ENCODE measurements at places on chromosomes 1 and 21.

DNA sequence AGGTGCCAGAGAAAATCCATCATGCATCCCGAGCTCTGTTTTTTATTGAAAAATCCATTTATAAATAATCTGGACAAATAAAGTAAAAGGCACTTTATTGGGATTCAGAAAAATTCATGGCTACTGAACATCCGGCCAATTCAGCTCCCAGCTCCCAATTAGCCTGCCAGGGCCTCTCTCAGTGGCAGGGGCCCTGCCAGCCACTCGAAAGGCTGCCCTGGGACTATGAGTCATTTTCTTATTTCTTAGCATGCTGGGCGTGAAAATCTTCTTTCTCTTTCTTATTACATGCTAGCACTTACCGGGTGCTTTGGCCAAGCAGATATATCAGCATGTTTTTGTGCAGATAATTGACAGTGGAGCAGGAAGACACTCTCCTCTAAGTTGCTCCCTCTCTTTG lies 283.3 kb downstream of the CAMTA1 start:
- no peak for DNase-seq

DNA sequence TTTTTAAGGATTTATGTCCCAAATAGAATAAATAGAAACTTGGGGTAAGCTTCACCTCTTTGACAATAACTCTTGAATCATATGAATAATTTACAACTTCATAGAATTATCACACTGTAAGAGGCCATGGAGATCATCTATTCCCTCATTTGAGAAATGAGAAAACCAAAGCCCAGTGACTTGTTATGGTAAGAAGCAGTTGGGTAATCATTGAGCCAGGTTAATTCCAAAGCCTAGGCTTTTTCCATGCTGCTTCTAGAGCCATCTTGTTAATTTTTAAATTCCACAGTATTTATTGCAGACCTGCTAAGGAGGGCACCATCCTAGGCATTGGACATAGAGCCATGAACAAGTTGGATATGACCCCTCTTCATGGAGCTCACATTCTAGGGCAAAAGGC lies 160.5 kb downstream of the CDC7 start:
- no peak for DNase-seq

GRCh38 chr1:65208563-65208973 lies 60.6 kb downstream of the AK4 start:
- DNase-seq = no peak

DNA sequence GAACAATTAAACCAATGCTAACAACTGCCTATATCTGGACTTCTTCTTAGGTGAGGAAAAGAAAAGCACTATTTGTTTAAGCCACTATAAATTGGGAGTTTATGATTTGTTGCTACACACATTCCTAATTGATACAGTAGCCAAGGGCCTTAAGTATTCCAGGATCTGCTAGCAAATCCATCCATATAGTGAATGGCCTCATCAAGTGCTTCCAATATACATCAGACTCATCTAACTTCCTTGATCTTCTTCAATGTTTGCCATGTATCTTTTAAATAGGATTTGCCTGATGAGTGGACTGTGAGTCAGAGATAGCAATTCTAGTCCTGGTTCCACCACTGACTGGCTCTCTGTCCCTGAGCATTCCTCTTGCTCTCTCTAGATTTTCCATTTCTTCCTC lies 430.2 kb downstream of the OMA1 start:
- no peak for DNase-seq

GRCh38 chr1:178609015-178609414 lies 96.1 kb downstream of the TEX35 start:
- DNase-seq = peak; percentile 29

GRCh38 chr1:29417971-29418370 lies 181.6 kb downstream of the PTPRU start:
- no peak for DNase-seq

DNA sequence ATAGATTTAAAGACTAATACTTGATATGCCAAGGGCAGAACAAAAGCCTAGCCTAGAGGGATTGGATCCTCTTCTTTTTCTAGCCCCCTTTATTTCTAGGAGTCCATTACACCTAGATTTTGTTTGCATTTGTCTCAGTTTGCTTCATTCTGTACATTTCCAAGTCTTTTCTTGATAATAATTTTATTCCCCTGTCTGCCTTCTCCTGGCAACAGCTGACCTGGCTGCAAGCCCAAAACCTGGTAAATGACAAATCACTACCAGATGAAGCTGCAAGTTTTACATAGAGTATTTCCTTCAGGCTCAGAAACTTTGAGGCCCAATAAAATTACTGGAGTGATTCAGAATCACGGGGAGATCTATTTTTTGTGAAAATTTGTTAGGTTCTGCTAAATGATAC lies 36.5 kb upstream of the LHX8 start:
- no peak for DNase-seq

DNA sequence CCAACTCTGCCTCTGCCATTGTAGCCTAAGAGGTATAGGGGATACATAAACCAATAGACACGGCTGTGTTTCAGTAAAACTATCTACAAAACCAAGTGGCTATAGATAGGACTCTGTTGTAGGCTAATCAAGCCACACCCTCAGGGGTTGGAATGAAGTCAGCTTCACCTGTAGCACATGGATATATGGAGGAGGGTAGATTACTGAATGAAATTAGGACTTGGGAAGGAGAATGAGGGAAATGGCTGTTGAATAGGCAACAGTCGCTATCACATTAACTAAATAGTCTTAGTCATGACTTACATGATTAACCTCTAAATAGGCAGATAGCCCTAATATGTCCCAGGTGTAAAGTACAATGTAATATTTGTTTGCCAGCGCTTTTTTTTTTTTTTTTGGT lies 49.7 kb downstream of the DESI2 start:
- DNase-seq = no peak

- DNase-seq = no peak
Measured at GRCh38 chr1:160550572-160551034, 27.5 kb upstream of the SLAMF6 start.

DNA sequence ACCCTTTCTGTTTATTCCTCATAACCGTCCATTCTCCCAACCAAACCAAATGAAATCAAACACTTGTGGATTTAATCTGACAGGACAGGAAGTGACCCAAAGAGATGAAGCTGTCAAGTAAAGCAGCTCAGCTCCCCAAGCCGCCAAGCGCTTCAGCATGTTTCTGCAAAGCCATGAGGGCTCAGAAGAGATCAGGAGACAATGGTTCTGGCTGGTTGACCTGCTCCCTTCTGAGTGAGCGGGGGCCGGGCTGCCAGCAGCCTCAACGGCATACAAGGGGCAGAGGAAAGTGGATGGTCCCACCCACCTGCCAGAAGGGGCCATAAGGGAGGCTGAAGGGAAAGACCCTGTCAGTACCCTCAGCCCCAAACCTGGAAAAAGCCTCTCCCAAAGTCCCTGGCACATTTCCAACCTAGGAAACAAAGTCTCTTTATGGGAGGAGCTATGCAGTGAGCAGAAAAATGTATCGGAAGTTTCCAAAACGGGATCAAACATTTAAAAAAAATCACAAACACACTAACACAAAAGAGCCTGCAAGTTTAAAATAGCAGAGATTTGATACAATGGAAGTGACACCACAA lies 45.4 kb downstream of the SLC45A1 start:
- DNase-seq = no peak

DNA sequence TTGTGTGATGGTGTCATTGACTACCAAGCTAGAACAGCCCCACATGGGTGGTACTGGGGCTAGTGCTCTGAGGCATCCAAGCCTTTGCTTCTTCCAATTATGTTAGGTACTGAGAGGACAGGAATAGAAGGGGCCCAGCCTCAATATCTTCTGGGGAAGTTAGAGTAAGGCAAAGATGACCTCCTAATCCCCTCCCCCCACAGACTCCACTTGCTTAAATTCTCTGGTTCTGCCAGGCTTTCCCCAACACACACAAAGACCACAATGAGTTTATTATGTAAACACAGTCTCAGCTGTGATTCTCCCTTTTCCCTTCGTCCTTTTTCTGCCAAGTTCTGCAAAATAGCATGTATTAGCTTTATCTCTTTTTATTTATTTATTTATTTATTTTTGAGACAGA lies 3.1 kb upstream of the TACSTD2 start:
- DNase-seq = no peak

DNA sequence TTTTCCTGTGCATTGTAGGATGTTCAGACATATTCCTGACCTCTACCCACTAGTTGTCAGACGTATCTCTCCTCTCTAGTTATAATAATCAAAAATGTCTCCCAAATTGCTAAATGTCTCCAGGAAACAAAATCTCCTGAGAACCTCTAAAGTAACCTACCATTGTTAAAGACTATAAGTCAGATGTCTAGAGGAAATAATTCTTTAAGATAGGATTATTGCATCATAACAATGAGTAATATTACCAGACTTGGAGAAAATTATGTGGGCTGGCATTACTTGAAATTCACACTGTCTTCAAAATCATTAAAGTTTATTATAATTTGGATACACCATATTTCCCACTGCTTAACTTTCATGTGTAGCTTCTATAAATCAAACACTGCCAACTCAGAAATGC lies 643.0 kb upstream of the ADGRL2 start:
- DNase-seq = no peak

- no peak for DNase-seq
Measured at GRCh38 chr1:230301822-230302221, 124.3 kb downstream of the PGBD5 start.

DNA sequence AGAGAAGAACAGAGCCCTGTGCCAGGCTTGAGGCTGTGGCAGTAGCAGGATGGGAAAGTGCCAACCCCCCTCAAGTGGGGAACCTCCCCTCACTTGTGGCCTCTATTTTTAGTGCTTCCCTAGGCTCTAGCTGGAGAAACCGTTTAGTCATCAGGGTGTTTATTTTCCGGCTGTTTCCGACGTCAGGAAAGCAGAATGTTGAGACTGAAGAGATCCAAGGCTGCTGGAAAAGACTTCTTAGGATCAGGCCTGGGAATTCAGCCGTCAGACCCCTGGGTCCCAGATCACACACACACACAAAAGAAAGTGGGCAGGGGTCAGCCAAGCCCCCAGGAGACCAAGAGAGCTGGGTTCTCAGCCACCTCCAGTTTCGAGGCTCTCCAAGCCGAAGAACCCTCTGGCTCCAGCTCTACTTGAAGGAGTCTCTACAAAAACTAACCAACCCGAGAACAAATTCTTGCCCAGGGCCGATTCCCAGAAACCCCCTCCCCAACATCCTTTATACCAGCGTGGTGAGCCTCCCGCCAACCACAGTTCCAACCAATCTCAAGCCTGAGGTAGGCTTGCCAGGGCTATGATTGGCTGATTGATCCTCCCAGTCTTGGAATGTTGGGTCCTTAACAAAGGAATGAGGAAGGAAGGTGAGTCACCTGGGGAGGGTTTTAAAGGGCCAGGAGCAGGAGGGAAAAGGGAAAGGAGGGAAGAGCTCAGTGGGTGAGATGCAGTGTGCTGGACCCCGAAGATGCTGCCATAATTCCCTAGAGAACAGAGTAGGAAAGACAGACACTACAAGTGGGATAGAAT lies 2.5 kb upstream of the MEF2D start:
- peak; percentile 76 for DNase-seq

DNA sequence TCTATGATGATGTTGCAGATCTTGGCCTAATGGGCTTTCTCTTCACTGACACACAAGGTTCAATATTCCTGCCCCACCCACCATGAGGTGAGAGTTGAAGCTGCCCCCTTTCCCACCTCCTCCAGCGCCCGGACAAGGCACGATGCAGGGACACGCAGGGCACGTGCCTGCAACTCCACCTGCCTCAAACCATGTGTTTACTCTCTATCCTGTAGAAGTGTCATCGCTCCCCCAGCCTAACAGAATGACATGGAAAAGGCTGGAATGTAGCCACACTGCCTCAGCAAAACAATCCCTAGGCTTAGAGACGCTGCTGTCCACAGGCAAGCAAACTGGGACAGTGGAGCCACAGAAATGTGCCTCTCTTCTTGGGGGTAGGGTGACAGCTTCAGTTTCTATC lies 92.9 kb upstream of the SOD1 start:
- DNase-seq = no peak

- DNase-seq = no peak
Measured at GRCh38 chr21:18157406-18157805, 87.2 kb upstream of the CHODL start.

DNA sequence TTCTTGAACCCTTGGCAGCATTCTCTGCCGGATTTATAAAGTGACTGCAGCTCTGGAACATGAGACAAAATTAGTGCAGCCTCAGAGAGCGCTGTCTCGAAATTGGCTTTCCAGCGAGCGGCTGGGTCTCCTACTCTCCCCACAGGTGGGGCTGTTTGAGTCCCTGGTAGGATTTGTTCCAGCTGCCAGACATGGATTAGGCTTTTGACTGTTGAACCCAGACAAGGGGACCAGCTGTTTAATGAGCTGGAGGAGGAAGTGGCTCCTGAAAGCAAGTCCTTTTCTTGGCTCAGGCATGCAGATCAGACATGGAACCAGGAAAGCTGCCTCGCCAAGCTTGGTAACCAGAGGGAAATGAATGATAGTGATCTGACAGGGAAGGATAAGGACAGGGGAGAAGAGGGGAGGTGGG lies 69.6 kb downstream of the UBIAD1 start:
- DNase-seq = no peak

GRCh38 chr1:93619507-93620171 lies 62.0 kb downstream of the BCAR3 start:
- no peak for DNase-seq

DNA sequence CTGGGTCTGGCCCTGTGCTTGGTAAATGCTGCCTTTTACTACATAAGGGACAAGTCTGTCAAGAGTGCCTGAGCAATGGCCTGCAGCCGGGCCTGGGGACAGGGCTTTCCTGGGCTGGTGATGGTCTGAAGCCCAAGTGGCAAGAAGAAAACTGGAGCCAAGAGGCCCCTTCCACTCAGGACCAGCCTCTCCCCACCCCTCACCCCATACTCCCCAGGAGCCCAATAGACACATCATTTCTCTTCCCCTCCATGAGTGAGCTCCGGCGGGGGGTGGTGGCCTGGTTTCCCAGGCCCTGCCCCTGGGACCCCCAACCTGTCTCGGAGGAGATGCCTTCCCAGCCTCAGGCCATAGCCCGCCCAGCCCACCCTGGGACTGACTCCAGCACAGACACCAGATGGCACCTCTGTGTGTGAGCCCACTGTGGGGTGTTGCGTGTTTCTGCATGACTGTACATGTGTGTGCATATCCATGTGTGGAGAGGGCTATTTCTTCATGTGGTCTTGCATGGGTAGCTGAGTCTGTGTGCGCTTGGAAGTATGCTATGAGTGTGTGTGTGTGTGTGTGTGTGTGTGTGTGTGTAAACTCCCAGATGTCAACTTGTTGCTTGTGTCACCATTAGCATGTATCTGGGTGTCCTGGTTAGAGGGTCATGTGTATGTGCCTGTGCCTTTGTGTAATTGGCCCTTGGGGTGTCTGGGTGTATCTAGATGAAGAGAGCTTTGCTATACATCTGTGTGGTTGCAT lies 14.3 kb upstream of the LRP8 start:
- DNase-seq = no peak

DNA sequence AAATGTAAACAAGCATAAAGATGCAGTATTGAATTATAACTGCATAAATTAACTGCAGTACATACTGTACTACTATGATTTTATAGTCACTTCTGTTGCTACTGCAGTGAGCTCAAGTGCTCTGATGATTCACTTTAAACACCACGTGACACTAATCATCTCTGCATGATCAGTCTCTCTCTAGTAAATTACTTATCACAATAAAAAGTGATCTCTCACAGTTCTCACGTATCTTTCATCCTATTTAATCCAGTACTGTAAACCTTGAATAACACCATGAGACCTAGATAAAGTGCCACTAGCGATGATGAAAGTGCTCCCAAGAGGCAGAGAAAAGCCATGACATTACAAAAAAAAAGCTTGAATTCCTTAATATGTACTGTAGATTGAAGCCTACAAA lies 1242.0 kb downstream of the AMY1C start:
- no peak for DNase-seq
